Jurkat, Clone E6-1 (cell line): ENCODE measurements at places on chromosomes 7 and 10.

DNA sequence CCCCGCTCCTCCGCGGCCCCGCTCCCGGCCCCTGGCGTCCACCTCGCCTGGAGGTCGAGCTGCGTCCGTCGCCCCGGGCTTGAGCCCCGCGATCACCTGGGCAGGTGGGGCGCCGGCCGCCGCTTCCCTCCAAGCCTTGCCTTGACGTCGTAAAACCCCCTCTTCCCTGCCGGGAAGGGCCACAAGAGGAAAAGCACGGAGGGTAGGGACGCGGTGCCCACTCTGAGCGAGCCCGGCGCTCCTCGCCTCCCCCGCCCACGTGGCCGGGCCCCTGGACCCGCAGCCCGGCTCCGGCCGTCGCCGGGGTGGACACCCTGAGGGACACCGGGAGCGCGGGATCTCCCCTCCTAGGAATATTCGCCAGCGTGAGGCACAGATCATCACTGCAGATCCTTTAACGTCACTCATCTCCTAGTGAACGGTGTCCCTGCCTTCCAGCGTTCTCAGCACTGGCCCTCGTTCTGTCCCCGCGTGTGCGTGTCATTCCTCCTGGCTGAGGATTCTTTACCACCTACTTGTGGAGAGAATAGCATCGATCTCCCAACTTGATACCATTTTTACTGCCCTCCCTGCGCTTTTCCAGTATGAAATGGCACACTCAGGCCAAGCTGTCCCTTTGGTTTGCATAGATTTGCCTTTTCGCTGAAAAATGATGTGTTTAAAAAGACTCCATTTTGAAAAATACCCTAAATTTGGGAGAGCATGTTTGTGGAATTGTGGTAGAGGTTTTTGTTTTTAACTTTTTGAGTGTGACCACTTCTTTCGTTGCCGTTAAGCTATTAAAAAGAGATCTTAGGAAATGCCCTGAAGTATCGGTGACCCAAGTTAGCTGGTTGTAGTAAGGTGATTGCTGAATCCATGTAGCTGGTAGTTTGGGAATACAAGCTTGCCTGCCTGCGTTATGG lies 649 bp downstream of the ACTR3B start:
- DNase-seq = no peak

GRCh38 chr7:130353196-130353595 lies 8.6 kb downstream of the CPA5 start:
- no peak for DNase-seq

DNA sequence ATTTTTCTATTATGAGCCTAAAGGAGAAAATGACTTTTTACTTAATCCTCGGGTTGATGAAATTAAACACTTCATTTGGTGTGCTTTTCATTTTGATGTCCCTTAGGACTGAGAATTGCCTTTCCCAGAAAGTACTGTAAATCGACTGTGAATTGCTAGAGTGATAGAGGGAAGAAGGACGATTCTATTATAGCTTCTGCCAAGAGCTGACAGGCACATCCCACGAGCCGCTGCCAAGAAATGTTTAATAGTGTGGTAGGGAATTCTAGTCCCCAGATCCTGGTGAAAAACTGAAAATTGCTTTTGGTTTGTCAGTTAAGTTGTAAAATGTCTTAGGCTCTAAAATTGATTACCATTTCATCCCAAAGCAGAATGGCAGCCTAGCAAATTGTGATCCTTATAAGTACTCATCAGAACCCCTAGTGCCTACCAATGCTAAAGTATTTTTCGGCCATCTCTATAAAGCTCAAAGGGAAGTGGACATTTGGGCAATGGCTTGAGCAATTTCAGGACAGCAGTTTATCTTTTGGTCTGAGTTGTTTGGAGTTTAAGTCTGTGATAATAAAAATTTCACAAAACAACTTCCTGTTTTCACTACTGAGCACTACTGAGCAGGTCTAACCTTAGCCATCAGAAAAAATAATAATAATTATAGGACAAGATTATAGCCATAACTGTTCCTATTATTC lies 44.6 kb upstream of the HYCC1 start:
- DNase-seq = no peak

- no peak for DNase-seq
These were observed 23.9 kb downstream of the EPC1 start for GRCh38 chr10:32323051-32323450.

DNA sequence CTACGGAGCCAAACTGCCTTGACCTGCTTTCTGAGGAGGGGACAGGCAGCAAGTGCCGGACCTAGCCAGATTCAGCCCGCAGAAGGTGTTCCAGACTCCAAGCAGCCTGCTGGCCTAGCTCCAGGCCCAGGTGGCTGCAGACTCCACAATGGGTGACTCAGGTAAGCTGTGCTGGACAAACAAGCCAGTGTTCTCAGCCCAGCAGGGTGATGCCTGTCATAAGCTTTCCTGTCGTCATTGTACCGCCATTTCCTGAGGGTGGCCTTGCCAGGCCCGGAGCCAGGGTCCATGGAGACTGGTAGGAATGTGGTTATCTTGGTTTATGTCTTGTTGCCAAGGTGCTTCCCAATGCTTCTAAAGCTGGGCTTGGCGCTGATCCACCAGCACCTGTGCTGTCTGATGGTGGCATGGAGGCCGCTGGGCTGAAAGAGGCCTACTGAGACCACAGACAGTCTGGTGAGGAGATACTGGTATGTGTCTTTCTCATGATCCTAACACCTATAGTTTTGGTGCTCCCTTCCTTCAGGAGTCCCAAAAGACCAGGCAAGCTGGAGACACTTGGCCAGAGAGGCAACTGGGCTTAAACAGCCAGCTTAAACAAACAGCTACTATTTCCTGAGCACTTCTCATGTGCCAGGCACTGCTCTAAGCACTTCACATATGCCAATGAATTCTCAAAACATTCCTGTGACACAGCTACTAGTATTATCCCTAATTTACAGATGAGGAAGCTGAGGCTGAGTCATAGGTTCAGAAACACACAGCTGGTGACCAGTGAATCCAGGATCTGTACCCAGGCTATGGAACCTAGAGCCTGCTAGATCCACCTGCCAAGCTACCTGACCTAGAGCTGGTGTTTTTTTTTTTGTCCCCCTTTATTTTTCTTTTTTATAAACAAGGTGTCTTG lies 42.0 kb downstream of the ZC3HC1 start:
- no peak for DNase-seq

GRCh38 chr7:3722396-3722922 lies 421.4 kb downstream of the SDK1 start:
- peak; percentile 58 for DNase-seq

DNA sequence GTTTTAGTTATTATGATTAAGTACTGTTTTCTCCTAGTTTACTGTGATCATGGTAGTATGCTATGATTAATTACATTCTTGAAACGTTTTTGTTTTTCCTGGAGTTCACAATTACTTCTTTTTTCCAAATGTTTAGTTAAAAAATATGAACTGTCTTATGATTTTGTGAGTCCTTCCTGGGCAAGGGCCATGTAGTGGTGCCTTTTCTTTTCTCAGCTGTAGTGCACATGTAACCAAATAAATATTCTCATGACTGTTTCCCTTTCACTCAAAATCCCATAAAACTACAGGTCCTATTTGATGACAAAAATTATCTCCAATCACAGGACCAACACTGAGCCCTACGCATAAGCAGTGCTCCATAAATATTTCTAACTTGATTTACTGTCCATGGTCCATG lies 118.9 kb upstream of the EGR2 start:
- DNase-seq = no peak

- DNase-seq = no peak
These were observed 39.9 kb upstream of the HDAC9 start for GRCh38 chr7:18455606-18456005.

GRCh38 chr10:99981581-99982199 lies 28.1 kb downstream of the DNMBP start:
- DNase-seq = no peak

DNA sequence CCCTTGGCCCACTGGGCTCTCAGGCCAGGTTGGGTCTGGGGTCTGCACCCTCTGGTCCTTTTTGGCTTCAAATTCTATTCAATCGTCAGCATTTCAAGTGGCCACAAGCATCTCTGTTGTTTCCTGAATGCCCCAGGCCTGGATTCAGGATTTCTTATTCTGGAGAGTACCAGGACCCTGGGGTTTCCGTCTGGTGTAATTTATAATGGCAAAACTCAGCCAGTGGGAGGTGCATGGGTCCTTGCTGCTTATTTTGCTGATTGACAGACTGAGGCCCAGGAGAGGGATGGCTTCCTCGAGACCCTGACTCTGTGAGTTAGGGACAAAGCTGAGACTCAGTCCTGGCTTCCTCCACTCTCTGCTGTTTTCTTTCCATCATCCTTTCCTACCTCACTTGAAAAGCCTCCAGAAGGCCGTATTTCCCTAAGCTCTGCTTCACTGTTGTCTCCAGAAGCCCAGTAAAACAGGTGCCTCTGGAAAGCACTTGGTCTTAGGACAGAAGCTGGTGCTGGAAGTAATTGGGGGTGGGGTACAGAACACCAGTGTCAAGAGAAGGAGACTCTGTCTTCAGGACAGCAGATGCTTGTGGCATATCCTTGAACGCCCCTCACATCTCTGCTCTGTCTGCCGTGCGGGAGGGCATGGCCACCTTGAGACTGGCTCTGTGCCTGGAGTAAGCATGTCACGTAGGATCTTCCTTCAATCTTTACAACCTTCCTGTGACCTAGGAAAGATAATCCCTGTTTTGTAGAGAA lies 39.4 kb upstream of the SH2D4B start:
- no peak for DNase-seq

- no peak for DNase-seq
These were observed 226.2 kb upstream of the DGKB start for GRCh38 chr7:15128716-15129115.

GRCh38 chr10:51700228-51700817 lies 928 bp upstream of the CSTF2T start:
- no peak for DNase-seq

- no peak for DNase-seq
These were observed 651 bp upstream of the SKAP2 start for GRCh38 chr7:26865094-26865388.

- DNase-seq = peak; percentile 36
These were observed 345.7 kb upstream of the KLF6 start for GRCh38 chr10:4130685-4131084.

DNA sequence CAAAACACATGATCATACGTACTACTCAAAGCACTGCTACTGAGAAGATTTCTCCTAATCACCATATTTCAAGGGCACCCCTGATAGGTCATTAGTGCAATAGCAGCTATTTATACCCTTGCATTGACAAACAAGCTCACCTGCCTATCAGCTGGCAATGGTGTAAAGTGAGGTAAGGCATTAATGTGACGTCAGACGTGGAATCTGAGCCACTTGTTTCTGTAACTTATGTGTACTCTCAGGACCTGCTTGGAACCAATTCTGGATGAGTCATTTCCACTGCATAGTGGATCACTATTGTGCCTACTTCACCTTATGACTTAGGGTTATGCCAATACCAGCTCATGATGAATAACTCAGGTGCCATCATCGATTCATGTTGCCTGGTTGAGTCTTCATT lies 628.5 kb upstream of the CELF2 start:
- no peak for DNase-seq

- DNase-seq = no peak
These were observed 142.5 kb downstream of the SRPK2 start for GRCh38 chr7:105246256-105246655.

- no peak for DNase-seq
These were observed 60.4 kb downstream of the PAX2 start for GRCh38 chr10:100805543-100806355.

GRCh38 chr10:52250510-52250909 lies 63.6 kb upstream of the DKK1 start:
- no peak for DNase-seq

DNA sequence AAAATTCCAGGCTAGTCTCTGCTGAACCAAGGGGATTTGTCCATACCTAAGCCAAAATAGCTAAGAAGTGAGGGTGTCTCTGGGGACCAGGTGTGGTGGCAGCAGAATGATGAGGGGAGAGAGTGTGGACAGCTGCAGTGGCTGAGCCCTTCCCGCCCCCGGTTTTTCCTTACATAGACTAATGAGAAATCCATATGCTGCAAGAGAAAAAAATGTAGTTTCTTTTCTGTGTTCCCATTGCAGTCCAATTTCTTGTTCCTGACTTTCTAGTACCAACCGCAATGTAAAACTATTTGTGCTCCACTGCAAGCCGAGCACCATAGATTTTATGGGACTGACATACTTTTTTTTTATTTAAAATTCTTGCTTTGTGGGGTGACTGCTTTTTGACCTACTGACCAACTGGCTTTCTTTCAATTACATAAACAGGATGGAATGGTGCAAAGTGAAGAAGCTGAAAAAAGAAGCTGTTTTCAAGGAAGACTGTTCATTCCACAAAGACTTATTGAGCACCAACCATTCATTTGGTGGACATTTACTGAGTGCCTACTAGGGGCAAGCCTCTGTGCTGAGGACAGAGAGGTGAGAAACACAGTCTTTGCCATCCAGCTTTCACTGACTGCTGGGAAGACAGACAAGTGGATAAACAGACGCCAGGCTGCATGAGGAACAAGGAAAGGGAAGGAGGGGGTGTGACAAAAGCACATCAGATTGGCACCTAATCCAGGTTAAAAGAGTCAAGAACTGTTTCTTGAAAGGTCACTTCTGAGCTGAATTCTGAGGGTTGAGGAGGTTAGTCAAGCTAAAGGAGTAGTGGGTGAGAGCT lies 9.8 kb downstream of the CEP41 start:
- no peak for DNase-seq

- DNase-seq = no peak
These were observed 33.5 kb downstream of the FIGNL1 start for GRCh38 chr7:50416527-50417182.
